T follicular helper cell (primary cell): ENCODE measurements at places on chromosomes 16 and 17.

DNA sequence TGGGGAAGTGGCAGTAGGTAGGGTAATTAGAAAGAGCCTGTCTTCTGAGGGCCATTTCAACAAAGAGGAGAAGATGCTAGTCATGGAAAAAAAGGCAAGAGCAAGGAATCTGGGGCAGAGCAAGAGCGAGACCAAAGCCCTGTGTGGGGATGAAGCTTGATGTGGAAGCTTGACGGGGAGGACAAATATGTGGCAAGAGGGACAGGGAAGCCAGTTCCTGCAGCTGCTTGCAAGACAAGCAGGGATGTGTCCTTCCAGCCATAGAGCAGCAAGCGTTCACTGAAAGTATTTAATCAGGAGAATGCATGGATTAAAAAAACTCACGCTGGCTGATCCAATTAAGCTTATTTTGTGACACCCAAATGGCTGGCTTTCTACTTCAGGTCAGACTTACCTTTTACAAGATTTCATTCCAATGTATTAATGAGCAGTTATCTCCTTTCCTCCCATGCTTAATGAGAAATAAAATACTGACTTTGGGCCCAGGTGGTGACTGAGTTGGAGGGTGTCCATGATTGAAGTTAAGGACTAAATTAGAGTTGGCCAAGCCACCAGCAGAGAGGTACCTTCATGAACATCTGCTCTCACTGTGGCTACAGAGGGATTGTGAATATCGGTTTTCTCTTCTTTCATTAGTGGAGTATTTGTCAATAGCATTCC is 76.8 kb downstream of the ABCA8 start:
- no peak for DNase-seq

- DNase-seq = peak; percentile 26
These were observed at the start of gene CRYM for GRCh38 chr16:21277927-21278706. Gene CRYM, minus strand, starts transcription at chr16:21278290. Its CDS starts 39 bp downstream, at chr16:21278251.

- DNase-seq = no peak
These were observed 24.0 kb upstream of the SSTR5 start for GRCh38 chr16:1048442-1049112.

DNA sequence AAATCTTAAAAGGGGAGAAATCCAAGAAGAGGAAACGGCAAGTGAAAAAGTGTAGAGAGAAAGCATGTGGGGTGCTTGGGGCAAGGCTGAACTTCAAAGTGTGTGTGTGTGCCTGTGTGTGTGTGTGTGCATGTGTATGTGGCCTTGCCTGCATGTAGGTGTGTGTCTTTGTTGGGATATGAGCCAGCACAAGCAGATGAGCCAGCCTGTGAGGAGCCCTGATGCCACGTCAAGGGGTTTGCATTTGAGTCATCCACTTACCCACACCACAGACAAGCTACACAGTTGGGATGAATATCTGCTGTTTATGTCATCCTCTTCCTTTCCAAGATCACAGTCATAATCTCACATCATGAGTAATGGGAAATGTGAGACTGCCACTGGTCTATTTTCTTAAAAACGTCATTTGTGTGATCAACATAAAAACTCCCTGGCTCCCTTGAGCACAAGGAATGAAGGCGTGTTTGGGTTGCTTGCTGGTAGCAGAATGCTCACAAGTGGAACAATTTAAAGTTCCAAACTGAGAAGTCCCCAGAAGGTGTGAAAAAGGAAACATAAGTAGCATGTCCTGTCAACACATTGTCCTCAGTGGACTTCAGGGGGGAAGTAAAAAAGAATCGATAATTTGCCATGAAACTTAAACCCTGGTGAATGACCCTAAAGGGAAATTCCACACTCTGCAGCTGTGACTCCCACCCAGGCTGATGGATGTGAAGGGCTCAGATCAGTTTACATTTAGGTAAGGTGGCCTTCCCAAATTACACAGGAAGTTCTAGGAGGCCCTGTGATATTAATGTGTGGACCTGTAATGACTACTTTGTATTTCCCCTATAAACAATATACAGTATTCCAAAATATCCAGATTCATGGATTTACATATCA is 14.7 kb downstream of the KCTD19 start:
- no peak for DNase-seq

- DNase-seq = no peak
These were observed 26.2 kb upstream of the ADORA2B start for GRCh38 chr17:15918661-15919259.

GRCh38 chr16:88940862-88941817 is 35.9 kb downstream of the CBFA2T3 start:
- DNase-seq = no peak

DNA sequence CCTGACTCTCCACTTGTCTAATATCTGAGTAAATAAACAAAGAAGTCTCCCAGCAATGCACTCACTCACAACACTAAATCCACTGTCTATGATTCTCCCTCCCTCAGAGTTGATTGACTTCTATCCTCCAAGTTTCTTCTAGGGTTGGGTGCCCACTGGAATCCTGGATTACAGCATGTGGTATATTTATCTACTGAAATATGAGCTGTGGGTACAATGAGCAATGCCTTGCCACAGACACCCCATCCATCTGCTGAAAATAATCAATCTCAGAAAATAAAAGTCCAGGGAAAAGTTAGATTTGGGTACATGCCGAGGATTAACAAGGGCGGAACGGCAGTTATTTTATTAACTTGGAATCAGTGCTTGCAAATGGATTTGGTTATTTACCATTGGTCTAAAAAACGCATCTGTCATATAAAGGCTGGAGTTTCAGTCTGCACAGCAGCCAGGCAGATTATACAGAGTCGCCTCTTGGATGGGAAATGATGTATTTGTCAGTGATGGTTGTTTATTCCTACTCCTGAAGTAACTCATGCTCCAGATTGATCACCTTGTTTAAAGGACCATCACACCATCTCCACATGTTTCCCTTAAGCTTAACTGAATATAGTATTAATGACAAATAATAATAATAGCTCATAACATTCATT is 193.9 kb upstream of the SOX9 start:
- DNase-seq = no peak

GRCh38 chr17:17926840-17927449 is 45.3 kb downstream of the TOM1L2 start:
- DNase-seq = no peak
